NCI-H1417 (cell line): ENCODE measurements at places on chromosomes 3 and 15.

DNA sequence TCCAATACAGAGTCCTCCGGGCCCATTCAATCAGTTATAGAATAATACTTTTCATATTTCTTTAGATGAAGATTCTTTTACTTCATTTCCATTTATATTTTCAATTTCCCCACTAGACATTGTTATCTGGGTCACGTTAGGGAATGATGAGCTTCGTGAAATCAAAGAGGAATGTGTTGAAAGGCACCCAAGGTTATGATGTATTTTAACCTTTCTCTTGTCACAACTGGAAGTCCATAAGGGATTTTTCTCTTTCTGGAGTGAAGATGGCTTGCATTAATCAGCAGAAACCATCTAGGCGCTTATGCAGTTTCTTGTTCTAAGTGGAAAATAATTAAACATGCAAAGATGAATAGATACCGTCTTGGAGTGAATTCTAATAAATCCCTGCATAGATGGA lies 180.5 kb downstream of the FEZF2 start:
- no peak for DNase-seq

DNA sequence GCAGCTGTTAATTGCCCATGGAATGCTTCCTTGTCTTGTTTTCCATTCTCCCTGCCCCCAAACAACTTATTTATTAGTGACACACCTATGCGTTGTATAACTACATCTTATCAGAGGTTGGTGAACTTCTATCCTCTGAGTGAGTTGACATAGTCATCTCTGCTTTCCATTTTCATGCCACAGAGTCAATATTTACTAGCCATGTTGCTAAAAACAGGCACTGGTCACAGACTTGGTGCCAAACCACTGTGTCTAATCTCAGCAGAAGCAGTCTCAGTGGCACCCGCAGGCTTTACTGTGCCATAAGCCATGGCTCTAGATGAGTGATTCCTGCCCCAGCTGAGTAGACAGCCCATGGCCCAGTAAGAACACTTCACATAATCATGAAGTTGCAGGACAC lies 26.5 kb downstream of the DAPK2 start:
- peak; percentile 41 for DNase-seq

GRCh38 chr3:182309120-182309519 lies 484.2 kb upstream of the ATP11B start:
- no peak for DNase-seq

DNA sequence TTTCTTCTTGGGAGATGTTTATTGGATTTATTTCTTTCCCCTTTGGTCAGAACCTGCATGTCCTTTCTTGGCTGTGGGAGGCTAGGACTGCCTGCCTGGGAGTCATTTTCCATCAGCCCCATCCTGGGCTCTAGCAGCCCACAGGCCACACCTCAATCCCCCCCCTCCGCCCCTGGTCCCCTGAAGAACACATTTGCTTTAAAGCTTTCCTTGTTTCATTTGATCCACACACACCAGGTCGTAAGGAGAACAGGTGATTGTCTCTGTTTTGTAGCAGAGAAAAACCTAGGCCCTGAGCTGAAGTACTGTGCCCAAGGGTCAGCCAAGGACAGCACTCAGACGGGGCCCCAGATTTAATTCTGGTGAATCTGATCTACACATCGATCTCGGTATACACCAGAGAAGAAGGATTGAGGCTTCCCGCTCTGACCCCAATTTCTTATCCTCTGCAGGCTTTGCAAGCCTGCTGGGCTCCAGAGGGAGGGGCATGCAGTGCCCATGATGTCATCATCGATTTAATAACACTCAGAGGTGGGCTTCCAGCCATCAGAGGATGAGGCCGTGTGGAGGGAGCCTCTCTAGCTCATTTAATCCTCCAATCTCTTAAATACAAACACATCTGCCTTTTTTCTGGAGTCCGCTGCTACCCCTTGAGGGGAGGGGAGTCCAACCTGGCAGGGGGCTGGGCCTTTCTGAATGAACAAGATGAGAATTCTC lies 1.7 kb upstream of the CLN6 start:
- DNase-seq, result no peak

DNA sequence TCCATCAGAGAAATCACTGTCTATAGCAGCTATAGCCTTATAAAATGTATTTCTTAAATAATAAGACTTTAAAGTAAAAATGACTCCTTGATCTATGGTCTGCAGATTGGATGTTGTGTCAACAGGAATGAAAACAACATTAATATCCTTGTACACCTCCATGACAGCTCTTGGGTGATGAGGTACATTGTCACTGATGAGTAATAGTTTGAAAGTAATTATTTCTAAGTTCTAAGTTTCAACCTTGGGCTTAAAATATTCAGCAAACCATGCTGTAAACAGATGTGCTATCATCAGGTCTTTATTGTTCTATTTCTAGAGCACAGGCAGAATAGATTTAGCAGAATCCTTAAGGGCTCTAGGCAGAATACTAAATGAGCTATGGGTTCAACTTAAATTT lies 568.2 kb upstream of the BCHE start:
- no peak for DNase-seq

DNA sequence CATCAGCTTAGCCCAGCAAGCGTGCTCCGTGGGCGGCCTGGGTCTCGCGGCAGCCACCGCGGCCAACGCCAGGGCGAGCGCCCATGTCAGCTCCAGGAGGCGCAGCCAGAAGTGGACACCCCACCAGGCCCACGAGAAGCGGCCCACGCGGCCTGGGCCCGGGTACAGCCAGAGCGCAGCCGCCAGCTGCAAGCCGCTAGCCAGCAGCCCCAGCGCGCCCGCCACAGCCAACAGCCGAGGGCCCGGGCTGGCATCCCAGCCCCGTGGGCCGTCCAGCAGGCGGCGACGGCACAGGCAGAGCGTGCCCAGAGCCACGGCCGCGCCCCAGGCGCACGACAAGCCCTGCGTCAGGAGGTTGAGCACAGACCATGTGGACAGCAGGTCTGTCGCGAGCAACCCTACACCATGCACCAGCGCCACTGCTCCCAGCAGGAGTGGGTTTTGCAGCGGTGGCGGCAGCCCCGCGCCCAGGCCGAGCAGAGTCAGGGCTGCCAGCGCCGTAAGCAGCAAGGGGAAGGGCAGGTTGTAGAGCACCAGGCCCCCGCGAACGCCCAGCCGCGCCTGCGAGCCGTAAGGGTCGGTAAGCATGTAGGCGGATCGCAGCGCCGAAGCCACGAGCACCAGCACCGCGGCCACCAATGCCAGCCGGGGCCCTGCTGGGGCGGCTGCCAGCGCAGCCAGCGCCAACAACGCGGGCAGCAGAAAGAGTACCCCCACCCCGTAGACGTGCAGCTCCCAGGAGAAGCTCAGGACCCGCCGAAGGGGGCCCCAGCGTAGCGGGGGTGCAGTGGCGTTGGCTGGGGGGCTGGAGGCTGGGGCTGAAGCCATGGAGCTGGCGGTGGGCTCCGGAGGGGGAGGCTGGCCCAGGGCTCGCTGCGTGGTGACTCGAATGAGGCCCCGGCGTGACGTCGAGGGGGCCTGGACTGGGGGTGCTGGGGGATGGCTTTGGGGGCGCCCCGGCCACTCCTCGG lies 4.9 kb downstream of the PRRT3 start:
- peak; percentile 28 for DNase-seq

DNA sequence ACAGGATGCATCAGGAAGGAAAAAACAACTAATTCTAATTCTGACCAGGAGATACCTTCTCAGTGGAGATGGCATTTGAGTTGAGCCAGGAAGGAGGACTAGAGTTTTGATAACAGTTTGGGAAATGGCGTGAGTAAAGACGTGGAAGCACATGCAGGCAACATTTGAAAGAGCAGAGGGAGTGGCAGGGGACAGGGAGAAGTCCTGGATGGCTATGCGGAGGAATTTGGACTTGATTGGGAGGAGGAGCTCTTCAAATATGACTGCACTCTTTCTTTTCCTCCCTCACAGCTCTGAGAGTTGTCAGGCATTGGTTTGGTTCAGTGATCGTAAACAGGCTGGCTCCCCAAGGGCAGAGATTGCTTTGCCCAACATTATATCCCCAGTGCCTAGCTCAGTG lies 84.0 kb upstream of the LIMD1 start:
- DNase-seq, result no peak

DNA sequence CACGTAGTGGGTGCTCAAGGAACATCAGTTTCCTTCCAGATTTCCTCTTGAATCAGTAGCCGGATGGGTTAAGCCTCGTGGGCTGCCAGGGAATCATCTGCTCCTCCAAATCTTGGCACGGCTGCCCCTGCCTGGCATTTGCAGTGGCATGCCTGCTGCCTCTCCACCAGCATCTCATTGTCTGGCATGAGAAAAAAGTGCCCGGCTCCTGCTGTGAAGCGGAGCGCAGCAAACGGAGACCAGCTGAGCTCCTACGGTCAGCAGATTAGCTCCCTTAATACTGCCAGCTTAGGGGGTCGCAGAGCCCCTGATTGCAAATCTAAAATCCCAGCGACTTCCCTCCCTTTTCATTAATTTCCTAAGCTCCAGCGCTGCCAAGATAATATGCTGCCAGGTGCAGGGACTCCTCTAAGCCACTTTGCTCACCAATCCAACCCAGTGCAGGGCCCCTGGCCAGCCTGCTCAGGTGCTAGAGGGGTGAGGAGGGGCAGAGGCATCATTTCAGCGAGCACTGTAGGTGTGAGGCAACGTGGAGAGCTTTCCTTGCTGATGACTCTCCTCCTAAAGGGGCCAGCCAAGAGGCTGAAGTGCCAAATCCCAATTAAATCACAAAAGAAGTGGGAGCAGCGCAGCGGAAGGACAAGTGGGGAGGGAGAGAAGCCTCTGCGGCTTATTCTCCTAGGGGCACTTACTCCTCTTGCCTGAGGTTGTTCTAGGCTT lies 49.6 kb upstream of the ST8SIA2 start:
- peak; percentile 87 for DNase-seq
